ENCODE measurements at places on chromosomes 12 and 14.

- H3K4me3 ChIP-seq, result no peak overlapping the region
- no peak for DNase-seq
- H3K27ac ChIP-seq, result no peak overlapping the region
These were observed 436.0 kb upstream of the FBXO33 start for GRCh38 chr14:39868251-39868650.

DNA sequence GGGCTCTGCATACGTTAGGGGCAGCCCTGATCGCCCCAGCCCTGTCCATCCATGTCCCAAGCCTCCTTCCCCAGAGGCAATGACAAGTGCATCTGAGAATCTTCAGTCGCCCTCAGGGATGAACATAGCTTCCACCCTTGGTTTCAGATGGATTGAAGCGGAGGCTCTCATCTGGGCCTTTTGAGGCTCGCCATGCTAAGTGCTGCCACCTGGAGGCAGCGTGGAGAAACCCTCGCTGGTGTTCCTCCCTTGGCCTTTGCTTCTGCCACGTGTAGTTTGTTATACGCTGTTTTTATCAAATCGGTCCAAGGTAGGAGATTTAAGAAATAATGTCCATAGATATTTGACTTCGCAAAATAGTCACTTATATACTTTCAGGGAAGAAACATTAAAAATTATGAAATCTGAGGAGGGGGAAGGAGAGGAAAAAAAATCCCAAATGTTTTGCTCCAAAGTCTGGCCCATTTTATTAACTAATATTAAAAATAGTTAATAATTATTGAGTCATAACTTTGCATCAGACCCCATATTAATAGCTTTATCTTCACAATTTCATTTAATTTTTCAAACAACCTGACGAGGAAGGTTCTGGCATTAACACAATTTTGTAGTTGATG is 28.8 kb upstream of the LRRC10 start:
- H3K27ac ChIP-seq, result no peak overlapping the region
- no peaks in the 10 kb centered on the region for H3K4me1 ChIP-seq
- DNase-seq, result peak; percentile 33

DNA sequence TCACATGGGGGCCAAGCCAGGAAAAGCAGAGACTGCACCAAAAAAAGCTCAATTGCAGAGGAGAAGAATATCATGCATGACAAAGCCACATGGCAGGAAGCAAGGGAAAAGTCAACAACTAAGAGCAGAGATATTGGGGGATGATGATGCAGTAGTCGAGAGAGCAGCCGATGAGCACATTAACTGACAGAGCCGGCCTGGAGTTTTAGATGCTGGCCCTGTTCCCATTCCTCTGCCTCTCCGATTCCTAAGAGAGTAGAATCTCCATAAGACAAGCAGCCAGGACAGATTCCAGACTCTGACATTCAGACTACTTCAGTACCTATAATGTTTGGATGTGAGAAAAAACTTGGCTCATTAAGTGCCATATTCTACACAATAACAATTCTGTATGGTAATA is 155.9 kb downstream of the KCNH5 start:
- no peaks in the 10 kb centered on the region for H3K4me1 ChIP-seq
- no peaks in the 10 kb centered on the region for H3K36me3 ChIP-seq
- no peak for DNase-seq
- no peak overlapping the region for H3K27ac ChIP-seq
- H3K27me3 ChIP-seq, result no peaks in the 10 kb centered on the region

- no peak overlapping the region for H3K27ac ChIP-seq
- peaks cover 5% of the 10 kb centered on the region for H3K36me3 ChIP-seq
- DNase-seq, result no peak
- H3K4me1 ChIP-seq, result peaks cover 8% of the 10 kb centered on the region
- no peak overlapping the region for H3K4me3 ChIP-seq
These were observed 36.6 kb upstream of the CLMN start for GRCh38 chr14:95356245-95356869.

- H3K4me1 ChIP-seq, result peaks cover 2% of the 10 kb centered on the region
- H3K27me3 ChIP-seq, result no peaks in the 10 kb centered on the region
- H3K27ac ChIP-seq, result no peak overlapping the region
- peaks cover 3% of the 10 kb centered on the region for H3K36me3 ChIP-seq
- DNase-seq, result no peak
These were observed 106.5 kb downstream of the SAMD4A start for GRCh38 chr14:54673193-54674045.

DNA sequence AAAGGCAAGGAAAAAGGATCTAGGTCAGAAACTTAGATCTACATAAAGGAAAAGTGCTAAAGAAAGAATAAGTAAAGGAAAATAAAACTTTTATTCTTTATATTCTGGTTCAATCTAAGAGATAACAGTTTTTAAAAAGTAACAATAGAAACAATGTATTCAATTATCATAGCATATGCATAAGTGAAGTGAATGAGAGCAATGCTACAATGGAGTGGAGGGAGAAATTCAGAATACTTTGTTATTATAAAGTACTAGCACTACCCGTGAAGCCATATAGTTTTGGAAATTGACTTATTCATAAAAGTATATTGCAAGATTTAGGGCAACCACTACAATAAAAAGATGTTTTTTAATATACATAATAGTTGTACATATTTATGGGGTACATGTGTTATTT is 586.0 kb upstream of the MDGA2 start:
- no peak for DNase-seq
- H3K36me3 ChIP-seq, result no peaks in the 10 kb centered on the region
- H3K27me3 ChIP-seq, result no peaks in the 10 kb centered on the region
- no peaks in the 10 kb centered on the region for H3K4me1 ChIP-seq
- H3K27ac ChIP-seq, result no peak overlapping the region

- no peak overlapping the region for H3K4me3 ChIP-seq
- H3K27me3 ChIP-seq, result no peaks in the 10 kb centered on the region
- no peaks in the 10 kb centered on the region for H3K36me3 ChIP-seq
- DNase-seq, result no peak
These were observed 42.5 kb downstream of the TPH2 start for GRCh38 chr12:71981149-71981548.
